ENCODE measurements at places on chromosomes 12 and 14. TPM values are rescaled to one million over a fixed set of nuclear protein-coding genes. Genes with fewer than 3 reads are reported as not detected.
A peak's percentile ranks its signal among the peaks of the same experiment; 100 is the strongest.

- no peaks in the 10 kb centered on the region for H3K36me3 ChIP-seq
- no peak for DNase-seq
- H3K27ac ChIP-seq = no peak overlapping the region
- H3K4me3 ChIP-seq = no peak overlapping the region
- H3K4me1 ChIP-seq = peaks cover 3% of the 10 kb centered on the region
Observed at GRCh38 chr14:38257507-38257906, 1.6 kb upstream of the CLEC14A start.

GRCh38 chr12:57296291-57296690, 45.3 kb upstream of the STAC3 start:
- H3K4me1 ChIP-seq = no peaks in the 10 kb centered on the region
- no peak overlapping the region for H3K4me3 ChIP-seq
- H3K36me3 ChIP-seq = peaks cover 6% of the 10 kb centered on the region
- H3K27me3 ChIP-seq = no peaks in the 10 kb centered on the region
- no peak for DNase-seq

GRCh38 chr12:57844709-57845477, 1.6 kb downstream of the CTDSP2 start:
- H3K27me3 ChIP-seq = no peaks in the 10 kb centered on the region
- H3K4me1 ChIP-seq = peaks cover 31% of the 10 kb centered on the region

DNA sequence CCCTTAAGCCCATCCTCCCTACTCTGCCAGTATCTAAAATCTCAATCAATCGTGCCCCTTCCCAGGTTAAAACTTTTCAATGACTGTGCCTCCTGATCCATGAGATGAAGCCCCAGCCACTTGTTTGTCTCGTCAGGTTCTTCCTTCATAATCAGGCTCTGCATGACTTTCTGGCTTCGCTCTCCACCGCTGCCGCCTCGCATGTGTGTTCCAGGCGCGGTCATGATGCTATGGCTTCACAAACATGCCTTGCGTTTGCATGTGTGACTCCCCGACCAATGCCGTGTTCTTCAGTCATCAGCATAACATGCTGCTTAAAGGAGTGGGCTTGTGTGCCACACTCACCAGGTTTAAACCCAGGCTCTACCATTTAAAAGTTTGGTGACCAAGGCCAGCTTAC, 5.0 kb upstream of the C1RL start:
- no peak overlapping the region for H3K27ac ChIP-seq
- peaks cover 4% of the 10 kb centered on the region for H3K36me3 ChIP-seq
- H3K27me3 ChIP-seq = no peaks in the 10 kb centered on the region

- DNase-seq = no peak
- H3K4me3 ChIP-seq = no peak overlapping the region
- no peaks in the 10 kb centered on the region for H3K4me1 ChIP-seq
- H3K27ac ChIP-seq = no peak overlapping the region
Observed at GRCh38 chr12:10989107-10989506, 2.4 kb upstream of the TAS2R50 start.

DNA sequence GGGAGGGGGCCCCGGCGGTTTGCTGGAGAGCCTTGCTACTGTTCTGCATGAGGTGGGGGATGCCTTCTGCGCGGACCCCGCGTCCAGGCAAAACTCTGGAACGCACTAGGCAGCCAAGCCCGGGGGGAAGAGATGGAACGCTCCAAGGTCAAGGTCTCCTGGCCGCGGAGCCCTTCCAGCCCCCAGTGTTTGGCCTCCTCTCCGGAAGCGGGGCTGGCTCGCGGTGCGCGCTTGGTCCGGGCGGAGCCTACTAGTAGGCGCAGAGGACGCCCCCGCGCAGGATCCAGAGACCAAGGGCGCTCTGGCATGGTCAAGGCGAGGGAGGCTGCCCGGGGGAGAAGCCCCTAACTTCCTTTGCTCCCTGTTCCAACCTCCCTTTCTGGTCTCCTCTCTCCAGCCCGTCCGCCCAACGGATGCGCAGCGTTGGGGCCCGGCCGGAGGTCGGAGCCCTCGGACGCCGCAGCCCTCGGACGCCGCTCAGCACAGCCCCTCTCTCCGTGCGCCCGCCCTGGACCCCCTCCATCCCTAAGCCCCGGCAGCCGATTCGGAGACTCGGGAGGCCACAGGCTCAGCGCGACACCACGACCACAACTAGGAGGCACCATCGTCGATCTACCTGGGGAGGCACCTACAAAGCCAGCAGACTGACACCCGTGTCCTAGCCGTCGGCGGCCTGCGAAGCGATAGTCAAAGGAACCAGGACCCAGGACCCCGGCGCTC, 669 bp upstream of the KCNK13 start:
- peak overlapping the region; percentile 17 for H3K4me3 ChIP-seq
- no peak overlapping the region for H3K27ac ChIP-seq
- H3K4me1 ChIP-seq = no peaks in the 10 kb centered on the region
- DNase-seq = no peak
- no peaks in the 10 kb centered on the region for H3K36me3 ChIP-seq
- peaks cover 42% of the 10 kb centered on the region for H3K27me3 ChIP-seq

- no peaks in the 10 kb centered on the region for H3K4me1 ChIP-seq
- H3K27me3 ChIP-seq = no peaks in the 10 kb centered on the region
- DNase-seq = no peak
- H3K27ac ChIP-seq = no peak overlapping the region
Observed at GRCh38 chr12:25004447-25004846, 55.5 kb upstream of the BCAT1 start.

DNA sequence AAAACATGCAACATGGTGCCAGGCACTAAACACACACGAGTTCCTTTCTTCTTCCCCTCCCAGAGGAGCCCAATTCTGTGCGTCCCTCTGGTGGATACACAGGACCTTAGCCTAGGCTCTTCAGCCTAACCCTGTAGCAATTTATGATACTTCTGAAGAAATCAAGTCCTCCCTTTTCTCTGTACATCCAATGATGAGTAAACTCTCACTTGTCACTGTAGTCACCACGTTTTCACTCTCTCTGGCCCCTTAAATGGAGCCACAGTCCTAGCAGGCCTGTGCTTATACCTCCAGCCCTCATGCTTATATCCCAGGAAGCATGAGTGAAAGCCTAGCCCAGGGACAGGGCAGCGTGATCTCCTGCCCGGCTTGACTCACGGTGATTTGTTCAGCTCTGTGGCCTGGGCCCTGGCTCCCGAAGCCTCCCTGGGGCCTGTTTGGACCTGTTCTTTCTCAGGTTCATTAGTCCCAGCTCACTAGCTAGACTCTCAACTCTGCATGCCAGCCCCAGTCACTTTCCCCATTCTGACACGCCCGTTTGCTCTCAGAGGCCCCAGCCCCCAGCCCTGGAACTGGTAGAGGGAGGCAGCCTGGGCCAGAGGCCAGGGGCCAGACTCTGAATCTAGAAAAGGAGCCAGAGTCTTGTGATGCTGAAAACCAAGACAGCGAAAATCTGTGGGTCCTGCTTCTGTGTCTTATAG, 24.1 kb upstream of the PLEKHG3 start:
- peak; percentile 24 for DNase-seq
- H3K27me3 ChIP-seq = no peaks in the 10 kb centered on the region
- H3K4me1 ChIP-seq = no peaks in the 10 kb centered on the region
- H3K36me3 ChIP-seq = no peaks in the 10 kb centered on the region

- peak overlapping the region; percentile 90 for H3K27ac ChIP-seq
- peaks cover 42% of the 10 kb centered on the region for H3K4me1 ChIP-seq
- H3K36me3 ChIP-seq = no peaks in the 10 kb centered on the region
- peak; percentile 73 for DNase-seq
- no peaks in the 10 kb centered on the region for H3K27me3 ChIP-seq
Observed at GRCh38 chr12:57888409-57889157, 42.1 kb upstream of the CTDSP2 start.

GRCh38 chr12:101045486-101046464, 164.3 kb downstream of the SLC5A8 start:
- H3K27ac ChIP-seq = no peak overlapping the region
- H3K36me3 ChIP-seq = no peaks in the 10 kb centered on the region
- no peaks in the 10 kb centered on the region for H3K4me1 ChIP-seq
- H3K27me3 ChIP-seq = no peaks in the 10 kb centered on the region

- peak overlapping the region; percentile 57 for H3K27ac ChIP-seq
- peak overlapping the region; percentile 93 for H3K4me3 ChIP-seq
- H3K27me3 ChIP-seq = no peaks in the 10 kb centered on the region
- peak; percentile 19 for DNase-seq
- peaks cover 4% of the 10 kb centered on the region for H3K4me1 ChIP-seq
Observed at GRCh38 chr12:113359133-113359938, 949 bp downstream of the PLBD2 start.

DNA sequence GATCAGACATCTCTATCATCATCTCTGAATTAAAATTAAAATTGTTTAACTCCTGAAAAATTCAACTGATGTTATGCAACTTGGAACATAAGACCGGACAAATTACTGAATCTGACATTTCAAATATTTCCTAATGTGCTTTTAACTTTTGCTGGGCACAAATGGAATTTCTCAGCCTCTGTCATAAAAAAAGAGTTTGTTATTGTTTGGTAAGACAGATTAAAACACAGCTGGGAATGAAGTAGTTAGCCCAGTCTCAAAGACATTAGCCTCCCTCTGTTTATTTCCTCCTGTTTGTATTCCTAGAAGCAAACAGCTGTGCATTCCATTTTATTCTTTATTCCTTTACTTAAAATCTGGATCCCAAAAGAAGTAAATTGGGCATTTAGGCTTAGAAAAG, 29.4 kb downstream of the PLEKHA5 start:
- H3K4me3 ChIP-seq = no peak overlapping the region
- DNase-seq = peak; percentile 48
- no peak overlapping the region for H3K27ac ChIP-seq
- H3K4me1 ChIP-seq = peaks cover 3% of the 10 kb centered on the region
- H3K36me3 ChIP-seq = no peaks in the 10 kb centered on the region
- H3K27me3 ChIP-seq = no peaks in the 10 kb centered on the region

DNA sequence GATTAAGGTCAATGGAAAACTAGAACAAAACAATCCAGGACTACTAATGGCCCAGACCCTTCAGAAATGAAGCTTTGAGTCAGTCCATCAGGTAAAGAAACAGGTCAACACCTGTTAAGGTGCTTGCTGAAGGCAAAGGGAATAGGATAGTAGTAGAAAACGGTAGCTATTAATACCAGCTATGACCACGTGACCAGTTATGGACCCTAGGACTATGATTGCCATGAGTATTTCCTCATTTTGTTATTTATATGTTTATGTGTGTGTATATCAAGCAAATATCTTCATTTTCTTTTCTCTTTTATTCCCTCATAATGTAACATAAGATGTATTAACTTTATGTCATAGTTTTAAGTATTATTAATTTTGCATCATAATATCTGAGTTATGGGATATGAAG, 25.6 kb downstream of the FKBP11 start:
- DNase-seq = no peak
- no peak overlapping the region for H3K4me3 ChIP-seq
- no peaks in the 10 kb centered on the region for H3K36me3 ChIP-seq
- no peaks in the 10 kb centered on the region for H3K27me3 ChIP-seq
- peaks cover 6% of the 10 kb centered on the region for H3K4me1 ChIP-seq

GRCh38 chr12:130286741-130287440, 50.8 kb upstream of the PIWIL1 start:
- no peaks in the 10 kb centered on the region for H3K36me3 ChIP-seq
- H3K27me3 ChIP-seq = no peaks in the 10 kb centered on the region
- H3K27ac ChIP-seq = no peak overlapping the region
- no peak overlapping the region for H3K4me3 ChIP-seq
- no peaks in the 10 kb centered on the region for H3K4me1 ChIP-seq

DNA sequence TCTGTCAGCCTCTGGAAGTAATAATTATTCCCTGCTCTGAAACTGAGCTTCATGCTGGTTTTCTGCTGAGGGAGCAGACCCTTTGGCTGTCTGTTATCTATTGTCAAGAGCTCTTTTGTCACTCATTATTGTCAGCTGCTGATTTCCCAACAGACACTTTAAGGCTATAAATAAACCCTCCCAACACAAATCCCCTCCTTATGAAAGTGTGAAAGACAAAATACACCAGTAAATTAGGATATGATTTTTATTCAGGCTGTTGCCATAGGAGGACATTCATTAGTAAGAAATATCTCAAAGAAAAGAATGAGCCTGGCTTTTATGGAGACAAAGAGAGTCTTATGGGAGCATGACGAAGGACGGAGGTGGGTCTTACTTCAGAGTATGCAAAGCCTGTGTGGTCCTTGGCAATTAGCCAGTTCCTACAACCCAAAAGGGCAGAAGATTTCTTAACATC, 180.8 kb downstream of the CRADD start:
- H3K36me3 ChIP-seq = no peaks in the 10 kb centered on the region
- no peak for DNase-seq
- no peak overlapping the region for H3K4me3 ChIP-seq
- peaks cover 3% of the 10 kb centered on the region for H3K4me1 ChIP-seq
- H3K27ac ChIP-seq = no peak overlapping the region

GRCh38 chr14:68874746-68875155, 81.9 kb upstream of the ZFP36L1 start:
- no peak overlapping the region for H3K4me3 ChIP-seq
- no peak overlapping the region for H3K27ac ChIP-seq
- H3K27me3 ChIP-seq = no peaks in the 10 kb centered on the region
- no peaks in the 10 kb centered on the region for H3K4me1 ChIP-seq
- no peak for DNase-seq

DNA sequence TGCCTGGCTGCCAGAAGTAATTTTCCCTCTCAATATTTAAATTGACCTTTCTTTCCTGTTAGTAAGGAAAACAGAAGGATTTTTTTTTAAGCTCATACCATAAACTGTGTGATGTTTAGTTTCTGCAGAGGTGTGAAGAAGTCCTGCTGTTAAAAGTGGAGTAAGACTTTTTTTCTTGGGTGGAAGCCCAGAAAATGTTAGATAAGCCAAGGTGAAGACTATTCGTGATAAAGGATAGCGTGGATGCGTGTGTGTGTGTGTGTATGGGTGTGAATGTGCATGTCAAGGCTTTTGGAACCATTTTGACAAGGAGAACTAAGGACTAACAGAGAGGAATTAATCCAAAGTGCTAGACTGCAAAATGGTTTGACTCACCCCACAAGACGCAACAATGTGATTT, 152.9 kb upstream of the SEL1L start:
- no peak overlapping the region for H3K27ac ChIP-seq
- H3K4me1 ChIP-seq = no peaks in the 10 kb centered on the region
- no peak for DNase-seq
- no peaks in the 10 kb centered on the region for H3K36me3 ChIP-seq

DNA sequence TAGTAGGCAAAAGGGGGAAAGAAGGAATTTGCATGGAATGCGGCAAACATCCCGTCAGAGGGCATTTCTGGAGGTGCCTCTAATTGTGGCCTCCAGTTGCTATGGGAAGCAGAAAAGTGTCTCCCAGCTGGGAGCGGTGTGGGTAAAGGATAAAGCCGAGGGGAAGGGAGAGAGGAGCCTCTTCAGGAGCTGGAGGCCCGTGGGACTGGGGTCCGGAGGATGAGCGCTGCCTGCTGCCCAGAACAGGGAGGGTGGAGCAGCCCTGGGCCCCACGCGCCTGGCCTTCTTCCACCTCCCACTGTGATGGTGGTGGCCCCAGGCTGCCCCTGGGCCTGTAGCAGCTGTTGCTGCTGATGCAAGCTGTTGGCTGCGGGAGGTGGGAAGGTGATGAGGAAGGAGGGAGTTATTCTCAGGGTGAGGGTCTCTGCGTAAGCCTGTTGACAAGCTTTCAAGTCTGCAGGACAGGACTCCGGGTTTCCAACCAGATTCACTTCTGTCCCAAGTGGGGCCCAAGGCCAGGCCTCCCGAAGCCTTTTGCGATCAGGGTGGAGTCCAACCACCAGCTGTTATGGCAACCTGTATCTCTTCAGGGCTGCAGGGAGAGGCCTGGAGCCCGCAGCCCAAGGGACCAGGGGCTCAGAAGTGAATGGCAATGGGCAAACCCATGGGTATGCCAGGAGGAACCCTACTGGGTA, 19.1 kb upstream of the PGF start:
- no peaks in the 10 kb centered on the region for H3K27me3 ChIP-seq
- H3K27ac ChIP-seq = no peak overlapping the region
- no peaks in the 10 kb centered on the region for H3K36me3 ChIP-seq
- no peak for DNase-seq
- no peak overlapping the region for H3K4me3 ChIP-seq

Gene TMEM263
- 81.7 TPM for total RNA-seq

Gene C12orf54
- total RNA-seq = not detected

Gene RARG
- total RNA-seq = 51.4 TPM

Gene ANKLE2
- 45.5 TPM for total RNA-seq
